Calu3 (cell line): ENCODE measurements at places on chromosomes 3 and 15.

DNA sequence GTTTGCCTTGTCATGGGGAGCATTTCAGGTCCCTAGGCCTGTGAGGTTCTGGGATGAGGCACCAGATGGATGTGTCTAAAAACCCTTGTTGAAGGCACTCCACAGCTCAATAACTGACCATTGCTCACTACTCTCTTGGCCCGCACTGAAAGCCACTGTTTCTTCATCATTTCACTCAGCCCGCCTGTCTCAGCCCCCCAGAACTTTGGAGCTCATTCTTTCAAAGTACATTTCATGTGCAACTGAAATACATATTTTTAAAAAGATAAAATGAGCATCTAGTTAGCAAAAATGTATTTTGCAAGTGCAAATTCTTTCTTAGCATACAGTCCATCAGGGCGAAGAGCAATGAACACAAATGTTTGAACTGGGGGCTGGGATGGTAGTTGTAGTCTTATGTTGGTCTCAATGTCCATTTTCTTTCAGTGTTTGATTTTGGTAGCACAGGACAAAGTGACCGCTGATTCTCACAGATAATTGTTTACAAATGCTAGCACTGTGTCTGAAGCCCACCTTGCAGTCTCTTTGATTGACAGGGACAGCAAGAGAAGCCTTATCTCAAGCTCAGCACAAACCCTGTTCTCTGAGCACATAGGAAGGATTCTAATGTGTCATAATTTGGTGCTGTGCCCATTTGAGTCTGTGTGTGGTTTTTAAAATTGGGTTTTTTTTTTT lies 19.6 kb downstream of the HEMK1 start:
- no peak for DNase-seq

DNA sequence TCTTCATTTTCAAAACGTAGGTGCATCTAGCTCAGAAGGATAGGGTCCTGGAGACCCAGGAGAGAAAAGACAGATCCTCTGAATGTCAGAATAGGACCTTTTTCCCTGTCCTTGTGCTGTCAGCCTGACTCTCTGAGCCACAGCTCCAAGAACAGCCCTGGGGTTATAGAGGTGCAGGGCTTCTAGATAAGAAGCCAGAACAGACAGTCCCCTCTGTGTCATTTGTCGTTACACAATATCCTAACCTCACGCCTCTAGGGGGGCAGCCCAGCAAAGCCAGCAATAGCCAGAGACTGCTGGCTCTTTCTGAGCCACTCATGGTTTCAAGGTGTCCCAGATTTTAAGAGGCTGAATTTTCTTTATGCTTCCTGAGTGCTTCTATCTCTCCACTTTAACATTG lies 153.2 kb upstream of the THBS1 start:
- DNase-seq = no peak

DNA sequence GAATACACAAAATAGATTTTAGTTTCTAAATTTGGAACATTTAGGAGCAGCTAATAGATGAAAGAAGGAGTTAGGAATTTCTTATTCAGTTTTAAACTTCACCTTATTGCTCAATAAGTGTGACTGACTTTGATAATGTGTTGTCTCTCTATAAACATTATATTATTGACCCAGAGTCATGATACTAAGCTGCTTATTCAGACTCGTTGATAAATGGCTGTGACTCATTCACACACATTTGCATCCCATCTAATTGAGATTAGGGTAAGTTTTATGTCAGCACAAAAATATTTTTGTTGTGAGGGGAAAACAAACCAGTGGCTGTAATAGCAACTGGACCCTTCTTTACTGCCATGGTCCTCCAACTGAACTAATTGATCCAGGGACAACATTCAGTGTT lies 137.6 kb downstream of the GOLIM4 start:
- DNase-seq = no peak

- no peak for DNase-seq
Measured at GRCh38 chr3:153355559-153355958, 193.5 kb downstream of the RAP2B start.

DNA sequence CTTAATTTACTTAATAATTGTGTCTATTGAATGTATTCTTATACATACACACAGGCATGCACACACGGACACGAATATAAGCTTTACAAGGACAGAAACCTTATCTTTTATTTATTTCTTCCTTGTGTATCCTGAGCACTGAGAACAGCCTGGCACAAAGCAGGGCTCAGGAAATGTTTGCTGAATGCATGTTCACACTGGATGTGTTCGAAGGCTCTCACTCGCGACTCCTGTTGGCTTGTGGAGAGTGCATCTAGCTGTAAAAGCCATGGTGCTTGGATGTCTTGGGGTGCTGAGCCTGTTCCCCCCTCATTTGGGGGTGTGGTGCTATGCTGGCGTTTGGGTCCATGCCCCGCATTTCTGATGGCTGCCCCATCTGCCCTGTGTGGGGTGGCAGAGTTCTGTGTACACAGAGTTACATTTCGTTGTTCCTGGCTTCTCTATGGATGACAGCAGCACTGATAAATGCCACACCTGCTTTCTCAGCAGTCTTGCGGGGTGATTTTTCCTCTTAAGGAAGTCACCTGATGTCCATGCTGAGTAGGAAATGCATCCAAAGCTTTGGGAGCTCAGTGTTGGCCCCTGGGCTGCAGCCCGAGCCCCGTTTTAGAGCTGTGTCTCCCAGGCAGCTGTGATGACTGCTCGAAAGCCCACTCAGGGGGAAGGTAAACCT lies 148.5 kb downstream of the IGF1R start:
- DNase-seq = no peak

DNA sequence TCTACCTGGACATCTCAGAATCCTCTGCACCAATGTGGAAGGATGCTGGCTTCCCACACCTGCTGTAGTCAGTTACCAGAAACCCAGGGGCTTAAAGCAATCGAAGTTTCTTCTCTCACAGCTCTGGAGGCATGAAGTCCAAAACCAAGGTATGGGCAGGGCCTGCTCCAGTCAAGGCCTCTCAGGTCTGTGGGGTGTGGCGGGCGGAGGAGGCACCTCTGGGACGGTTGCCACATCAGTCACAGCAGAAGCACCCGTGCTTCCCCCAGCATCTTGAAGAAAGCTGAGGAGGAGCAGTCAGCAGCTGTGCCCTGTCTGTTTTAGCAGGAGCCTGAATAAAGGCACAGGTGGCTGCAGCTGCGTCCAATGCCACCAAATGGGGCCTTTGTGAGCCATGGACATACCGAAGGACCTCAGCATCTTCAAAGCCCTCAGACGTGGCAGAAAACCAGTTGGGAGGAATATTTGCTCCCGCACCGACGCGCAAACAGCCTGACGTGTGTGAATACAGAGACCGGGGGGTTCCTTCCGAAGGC lies 68.9 kb downstream of the TFRC start:
- no peak for DNase-seq

- peak; percentile 85 for DNase-seq
Measured at GRCh38 chr15:57611938-57612337, 20.2 kb downstream of the MYZAP start.

DNA sequence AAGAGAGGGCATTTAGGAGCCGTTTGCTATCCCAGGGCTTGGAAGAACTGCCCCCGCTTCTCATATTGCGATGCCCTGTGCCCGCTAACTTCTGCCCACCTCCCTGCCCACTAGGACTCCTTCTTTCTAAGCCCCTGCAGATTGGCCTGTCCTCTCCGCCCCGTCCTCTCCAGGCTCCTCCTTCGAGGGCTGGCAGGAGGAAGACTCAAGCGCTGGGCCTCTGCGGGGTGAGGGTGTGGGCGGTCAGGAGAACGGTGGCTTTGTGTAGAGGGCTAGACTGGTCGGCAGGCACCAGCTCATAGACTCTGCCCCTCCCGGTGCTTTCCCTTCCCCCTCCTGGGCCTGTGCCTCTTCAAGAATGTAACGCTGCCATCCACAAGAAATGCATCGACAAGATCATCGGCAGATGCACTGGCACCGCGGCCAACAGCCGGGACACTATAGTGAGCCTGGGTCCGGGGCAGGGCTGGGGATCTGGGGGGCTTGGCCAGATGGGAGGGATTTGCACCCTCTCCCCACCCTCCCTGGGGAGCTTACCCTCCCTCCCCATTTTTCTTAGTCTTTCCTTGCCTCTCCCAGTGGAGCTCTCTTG lies 21.9 kb downstream of the PRKCD start:
- no peak for DNase-seq

GRCh38 chr3:36695113-36695768 lies 69.1 kb downstream of the DCLK3 start:
- no peak for DNase-seq

DNA sequence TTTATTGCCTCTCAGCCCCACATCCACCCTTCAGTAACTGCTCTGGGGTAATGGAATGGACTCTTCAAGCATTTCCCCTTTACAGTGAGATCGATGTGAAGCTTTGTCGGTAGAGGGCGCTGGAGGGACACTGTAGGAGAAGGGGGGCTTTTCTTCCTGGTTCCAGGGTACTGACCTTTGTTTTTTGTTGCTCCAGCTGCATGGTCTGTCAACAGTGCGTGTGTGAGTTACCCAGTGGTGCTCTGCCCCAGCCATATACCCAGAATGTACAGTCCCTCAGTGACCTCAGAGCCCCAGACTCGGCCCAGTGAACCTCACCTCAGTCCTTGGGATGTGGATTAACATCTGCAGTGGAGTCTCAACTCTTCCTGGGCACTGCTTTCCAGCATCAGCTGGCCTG lies 180.3 kb upstream of the TSC22D2 start:
- peak; percentile 76 for DNase-seq

DNA sequence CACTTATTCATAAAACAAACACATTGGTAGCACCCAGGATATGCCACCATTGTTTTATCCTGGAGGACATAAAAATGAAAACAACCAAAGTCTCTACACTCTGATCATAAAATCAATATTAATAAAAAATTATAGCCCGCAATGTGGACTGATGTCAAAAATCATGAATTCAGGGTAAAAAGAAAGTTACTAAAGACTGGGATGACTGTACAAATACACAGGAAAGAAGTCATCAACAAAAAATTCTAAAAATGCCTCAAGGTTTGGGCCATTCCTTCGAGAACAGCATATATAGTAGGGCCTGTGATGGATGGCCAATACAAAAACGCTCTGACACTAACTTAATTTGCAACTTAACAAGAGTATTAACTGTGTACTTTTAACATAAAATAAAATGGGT lies 76.8 kb downstream of the THBS1 start:
- DNase-seq = no peak

DNA sequence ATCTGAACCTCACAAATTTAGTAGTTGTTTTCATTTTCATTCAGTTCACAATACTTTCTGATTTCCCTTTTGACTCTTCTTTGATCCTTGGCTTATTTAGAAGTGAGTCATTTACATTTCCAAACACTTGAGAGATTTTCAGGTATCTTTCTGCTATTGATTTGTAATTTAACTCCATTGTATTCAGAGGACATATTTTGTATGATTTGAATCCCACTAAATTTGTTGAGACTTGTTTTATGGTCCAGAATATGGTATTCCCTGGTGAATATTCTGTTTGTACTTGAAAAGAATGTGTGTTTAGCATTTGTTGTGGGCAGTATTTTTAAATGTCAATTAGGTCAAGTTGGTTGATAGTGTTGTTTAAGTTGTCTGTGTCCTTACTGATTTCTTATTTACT lies 29.6 kb downstream of the FAN1 start:
- DNase-seq = no peak

DNA sequence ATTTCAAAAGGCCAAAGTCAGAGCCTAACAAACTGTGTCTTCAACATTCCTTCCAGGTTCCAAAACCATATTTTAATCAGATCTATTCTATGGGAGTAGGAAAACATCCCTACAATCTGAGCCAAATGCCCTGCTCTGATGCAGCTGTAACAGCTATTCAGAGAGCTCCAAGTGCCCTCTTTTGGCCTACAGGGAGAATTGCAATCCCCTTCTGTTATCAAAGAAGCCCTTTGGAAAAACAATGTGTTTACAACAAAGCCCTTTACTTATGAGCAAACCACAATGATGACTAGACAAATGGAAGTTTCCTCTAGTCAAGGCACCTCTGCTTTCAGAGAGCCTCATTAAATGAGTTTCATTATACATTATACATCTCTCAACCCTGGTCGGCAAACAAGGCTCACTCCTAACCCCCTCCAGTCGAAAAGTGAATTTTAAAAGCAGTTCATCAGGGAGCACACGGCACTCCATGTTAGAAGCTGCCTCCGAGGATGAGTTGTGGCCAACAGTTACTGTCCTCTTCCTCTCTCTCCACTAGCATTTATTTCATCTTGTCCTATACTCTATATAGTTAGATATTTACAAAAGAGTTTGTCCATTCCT lies 42.6 kb upstream of the TMCO5A start:
- DNase-seq = no peak

GRCh38 chr3:177781686-177782161 lies 584.4 kb upstream of the TBL1XR1 start:
- no peak for DNase-seq

GRCh38 chr3:32105291-32106131 lies 909 bp upstream of the GPD1L start:
- DNase-seq = peak; percentile 19

GRCh38 chr3:49791571-49791970 lies 5.2 kb upstream of the IP6K1 start:
- DNase-seq = no peak

DNA sequence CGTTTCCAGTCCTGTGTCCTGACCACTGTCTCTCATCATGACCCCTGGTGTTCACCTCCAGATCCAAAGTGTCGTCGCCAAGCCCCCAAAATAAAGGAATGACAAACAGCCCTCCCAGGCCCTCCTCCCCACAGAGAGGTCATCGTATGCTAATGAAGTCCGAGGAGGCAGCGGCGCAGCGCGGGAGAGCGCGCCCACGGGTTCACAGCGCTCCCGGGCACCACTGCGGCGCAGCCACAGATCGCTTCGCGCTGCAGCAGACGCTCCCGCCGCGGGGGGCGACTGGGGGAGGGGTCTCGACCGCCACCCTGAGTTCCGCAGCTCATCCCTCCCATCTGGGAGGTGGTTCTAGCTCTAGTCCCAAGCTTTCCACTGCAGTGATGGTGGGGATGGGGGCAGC lies 1.3 kb downstream of the DGKG start:
- DNase-seq = no peak

GRCh38 chr3:32045091-32045915 lies 61.1 kb upstream of the GPD1L start:
- DNase-seq = peak; percentile 66

DNA sequence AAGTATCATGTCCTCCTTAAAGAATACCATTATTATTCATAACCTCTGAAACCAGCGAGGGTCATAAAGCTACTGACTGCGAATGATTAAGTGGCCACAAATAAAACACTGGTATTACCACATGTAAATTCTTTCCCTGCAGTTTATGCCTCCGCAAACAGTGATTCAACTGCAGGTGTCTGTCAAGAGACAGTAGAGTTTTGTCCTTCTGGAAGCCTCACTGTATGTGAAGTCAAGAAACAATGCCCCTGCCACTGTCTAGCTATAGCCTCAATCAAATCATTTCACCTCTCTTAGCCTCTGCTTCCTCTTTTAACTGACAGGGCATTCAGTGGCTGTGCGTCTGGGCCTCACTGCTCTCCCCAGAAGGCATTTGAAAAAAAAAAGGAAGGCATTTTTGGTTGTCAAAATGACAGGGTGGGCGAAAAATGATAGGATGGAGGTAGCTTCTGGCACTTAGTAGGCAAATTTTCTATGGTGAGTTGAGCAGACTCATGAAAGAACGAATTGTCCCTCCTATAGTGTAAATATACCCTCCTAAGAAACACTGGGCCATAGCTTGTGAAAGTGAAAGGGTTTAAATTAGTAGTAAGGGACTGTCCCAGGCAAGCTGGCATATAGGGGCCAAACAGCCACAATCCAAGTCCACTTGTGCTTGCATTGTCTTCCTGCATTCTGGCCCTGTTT lies 66.7 kb downstream of the FILIP1L start:
- peak; percentile 37 for DNase-seq

- DNase-seq = no peak
Measured at GRCh38 chr3:24714436-24714835, 219.8 kb upstream of the THRB start.

- DNase-seq = no peak
Measured at GRCh38 chr3:141816958-141817357, 53.8 kb downstream of the GRK7 start.

GRCh38 chr3:73114711-73115110 lies 53.3 kb downstream of the EBLN2 start:
- no peak for DNase-seq
